EL (cell line): ENCODE measurements at places on chromosomes 1 and 21.
A peak's percentile ranks its signal among the peaks of the same experiment; 100 is the strongest.

- DNase-seq: no peak
Observed at GRCh38 chr1:52978045-52978444, 51.0 kb downstream of the SCP2 start.

DNA sequence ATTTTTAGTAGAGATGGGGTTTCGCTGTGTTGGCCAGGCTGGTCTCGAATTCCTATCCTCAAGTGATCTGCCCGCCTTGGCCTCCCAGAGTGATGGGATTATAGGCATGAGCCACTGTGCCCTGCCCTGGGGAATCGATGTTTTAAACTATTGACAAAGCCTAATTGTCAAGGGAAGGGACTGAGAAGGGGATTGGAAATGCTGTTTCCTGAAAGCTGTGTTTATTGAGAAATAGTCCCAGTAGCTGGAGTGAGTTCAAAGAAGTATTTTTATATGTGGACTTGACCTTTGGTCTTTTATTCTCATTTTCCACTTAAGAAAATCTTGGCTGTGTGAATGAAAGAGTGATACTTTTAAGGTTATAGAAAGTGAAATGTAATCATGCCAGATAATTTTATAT is 47.5 kb downstream of the KIF1B start:
- DNase-seq: no peak

DNA sequence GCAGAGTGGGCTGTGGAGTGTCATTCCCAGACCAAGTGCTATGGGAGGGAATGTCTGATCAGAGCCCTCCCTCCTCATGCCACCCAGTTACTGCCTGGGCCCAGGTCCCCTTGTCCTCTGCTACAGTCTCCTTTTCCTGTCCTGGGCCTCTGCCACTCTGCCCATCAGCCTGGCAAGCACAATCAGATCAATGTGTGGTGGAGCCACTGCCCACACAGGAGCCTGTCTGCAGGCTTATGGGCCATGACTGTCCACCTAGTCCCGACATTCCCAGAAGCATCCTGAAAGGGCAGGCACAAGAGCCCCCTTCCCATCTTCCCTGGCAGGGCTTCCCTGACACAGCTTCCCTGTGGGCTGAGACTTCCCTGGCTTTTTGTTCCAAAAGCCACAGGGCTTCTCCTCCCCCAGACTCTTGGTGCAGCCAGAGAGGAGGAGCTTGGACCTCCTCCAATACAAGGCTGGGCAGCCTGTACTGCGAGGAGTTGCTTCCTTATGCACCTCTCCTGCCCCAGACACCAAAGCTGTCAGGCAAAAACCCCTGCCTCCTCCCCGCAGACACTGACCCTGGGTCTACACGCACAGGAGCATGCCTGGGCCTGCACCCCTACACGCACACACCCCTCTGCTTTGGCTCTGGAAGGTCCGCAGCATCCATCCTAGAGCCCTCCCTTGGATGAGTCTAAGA is 29.2 kb upstream of the CNTN2 start:
- DNase-seq: peak; percentile 9

DNA sequence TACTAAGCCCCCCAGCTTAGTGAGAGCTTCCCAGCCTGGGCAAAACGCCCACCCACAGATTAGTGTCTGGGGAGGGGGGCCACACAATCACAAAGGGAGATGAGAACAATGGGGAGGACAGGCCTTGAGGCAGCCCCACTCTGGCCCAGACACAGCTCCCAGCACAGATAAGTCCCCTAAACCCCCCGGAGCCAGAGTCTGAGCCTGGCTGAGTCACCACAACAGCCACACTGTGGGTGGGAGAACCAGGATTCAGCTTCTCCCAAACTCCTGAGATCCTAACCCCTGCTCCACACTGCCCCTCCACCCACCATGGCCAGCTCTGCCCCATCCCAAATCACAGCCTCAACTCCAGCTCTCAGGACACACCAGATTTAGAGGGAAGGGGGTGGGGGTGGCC is 4.2 kb downstream of the NECTIN4 start:
- peak; percentile 53 for DNase-seq

DNA sequence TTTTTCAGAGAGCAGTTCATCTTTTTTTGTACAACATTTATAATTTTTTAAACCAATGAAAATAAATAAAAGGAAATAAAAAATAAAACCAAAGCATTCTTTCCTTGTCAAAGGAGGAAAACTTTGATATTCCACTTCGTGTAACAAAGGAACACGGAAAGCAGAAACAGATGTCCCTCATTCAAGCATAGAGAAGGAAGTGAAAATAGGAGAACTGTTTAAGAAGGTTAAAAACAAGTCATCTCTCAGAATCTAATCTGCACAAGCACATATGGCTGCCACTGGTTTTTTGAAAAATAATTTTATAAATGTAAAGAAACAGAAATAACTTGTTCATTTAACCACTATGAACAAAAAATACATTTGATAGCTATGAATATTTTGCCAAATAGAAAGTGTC is 35.9 kb upstream of the ZNF644 start:
- no peak for DNase-seq

GRCh38 chr1:33443705-33444180 is 12.8 kb upstream of the PHC2 start:
- DNase-seq: no peak

- no peak for DNase-seq
Observed at GRCh38 chr1:174913225-174913903, 86.4 kb upstream of the CACYBP start.

GRCh38 chr1:39632682-39633417 is 6.6 kb downstream of the HEYL start:
- DNase-seq: peak; percentile 61

- peak; percentile 42 for DNase-seq
Observed at GRCh38 chr1:213284626-213285025, 233.6 kb downstream of the RPS6KC1 start.

GRCh38 chr21:38561205-38561604 is 62.9 kb upstream of the ERG start:
- DNase-seq: no peak

DNA sequence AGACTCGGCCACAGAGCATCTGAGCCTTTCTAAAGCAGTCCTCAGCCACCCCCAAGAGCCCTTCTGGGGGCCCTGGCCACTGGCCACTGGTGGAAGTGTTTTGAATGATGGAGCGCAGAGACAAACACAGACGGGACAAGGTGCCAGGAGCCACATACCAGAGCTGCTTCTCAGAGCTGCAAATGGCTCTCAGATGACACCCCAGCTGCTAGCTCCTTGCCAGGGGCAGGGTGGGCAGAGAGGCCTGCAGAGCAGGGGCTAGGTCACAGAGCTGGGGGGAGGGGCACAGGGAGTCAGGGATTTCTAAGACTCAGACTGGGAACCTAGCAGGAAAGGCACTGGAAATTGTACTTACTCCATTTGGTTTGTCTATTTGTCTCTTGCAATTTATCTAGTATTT is 30.4 kb downstream of the KCNN3 start:
- DNase-seq: peak; percentile 12

DNA sequence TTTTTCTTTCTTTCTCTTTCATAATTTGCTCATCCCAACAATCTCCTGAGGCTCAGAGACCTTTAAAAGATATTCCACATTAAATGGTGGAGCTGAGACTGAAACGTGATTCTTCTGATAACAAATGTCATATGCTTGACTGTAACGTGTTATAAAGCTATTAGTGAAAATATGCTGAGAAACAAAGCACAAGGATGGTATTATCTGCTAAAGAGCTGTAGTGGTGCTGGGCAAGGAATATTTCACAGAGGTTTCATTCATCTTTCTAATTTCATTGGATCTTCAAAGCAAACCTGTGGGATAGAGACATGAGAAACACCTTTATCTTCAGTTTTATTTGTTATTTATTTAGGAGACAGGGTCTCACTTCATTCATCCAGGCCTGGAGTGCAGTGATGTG is 98.1 kb upstream of the WLS start:
- DNase-seq: no peak

GRCh38 chr1:152960452-152961044 is 9.9 kb upstream of the SPRR4 start:
- no peak for DNase-seq

- DNase-seq: no peak
Observed at GRCh38 chr1:163712321-163712720, 390.6 kb downstream of the NUF2 start.

GRCh38 chr1:145898756-145899155 is 11.1 kb downstream of the ITGA10 start:
- DNase-seq: no peak

DNA sequence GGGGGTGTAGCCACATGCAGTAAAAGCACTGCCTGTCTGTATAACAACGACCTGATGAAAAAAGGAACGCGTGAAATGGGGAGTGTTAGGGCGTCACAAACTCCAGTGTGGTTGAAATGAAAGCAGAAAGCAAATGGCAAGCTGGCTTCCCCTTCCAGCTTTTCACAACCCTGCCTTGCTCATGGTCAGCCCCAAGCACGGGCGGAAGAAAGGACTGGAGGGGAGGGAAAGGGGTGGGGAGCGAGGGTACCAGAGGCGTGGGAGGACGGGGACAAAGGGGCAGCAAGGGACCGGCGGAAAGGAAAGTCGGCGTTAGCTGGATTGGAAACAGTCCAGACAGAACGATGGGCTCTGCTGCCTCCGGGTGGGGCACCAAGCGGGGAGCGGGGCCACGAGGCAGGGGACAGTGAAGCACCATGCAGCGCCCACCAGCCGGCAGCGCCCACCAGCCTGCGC is 9.6 kb downstream of the VPS26C start:
- peak; percentile 50 for DNase-seq

GRCh38 chr1:182633657-182634281 is 29.6 kb upstream of the RGS16 start:
- DNase-seq: no peak

DNA sequence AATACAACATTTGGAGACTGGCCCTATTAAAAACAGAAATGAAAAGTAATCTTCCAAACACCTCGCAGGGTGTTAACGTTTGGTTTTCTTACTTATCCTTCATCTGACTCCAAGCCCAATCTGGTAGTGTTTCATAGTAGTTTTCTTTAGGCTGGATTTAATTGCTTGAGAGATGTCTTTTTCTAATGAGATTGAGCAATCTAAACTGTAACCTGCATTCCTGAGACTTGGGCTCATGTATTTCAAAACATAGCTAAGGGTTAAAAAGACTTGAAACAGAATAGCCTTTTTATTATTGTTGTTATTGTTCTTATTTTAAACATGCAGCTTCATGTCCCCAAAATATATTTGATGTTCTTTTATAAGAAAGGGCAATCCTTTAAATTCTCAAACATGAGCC is 278.9 kb downstream of the TGFB2 start:
- peak; percentile 26 for DNase-seq

- no peak for DNase-seq
Observed at GRCh38 chr1:233503366-233503954, 110.4 kb upstream of the KCNK1 start.

DNA sequence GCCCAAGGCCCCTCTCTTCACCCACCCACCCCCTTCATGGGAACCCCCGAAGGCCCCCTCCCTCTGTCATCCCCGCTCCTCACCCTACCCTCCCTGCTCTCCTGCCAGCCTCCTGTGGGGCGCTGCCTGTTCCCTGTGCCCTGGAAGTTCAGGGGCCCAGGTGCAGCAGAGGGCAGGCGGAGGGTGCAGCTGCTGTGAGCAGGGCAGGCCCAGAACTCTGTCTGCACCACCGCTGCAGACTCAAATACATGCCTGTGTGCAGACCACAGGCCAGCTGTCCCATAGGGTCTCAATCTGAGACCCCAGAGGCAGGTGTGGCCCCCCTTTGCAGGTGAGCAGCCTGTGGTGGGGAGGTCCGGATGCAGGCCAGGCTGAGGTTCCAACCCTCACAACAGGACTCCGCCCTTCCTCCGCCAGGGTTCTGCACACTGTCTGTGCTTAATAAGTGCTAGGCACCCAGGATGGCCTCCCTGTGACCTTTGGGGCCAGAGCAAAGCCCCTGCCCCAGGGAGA is 62.5 kb downstream of the WNT9A start:
- DNase-seq: no peak

DNA sequence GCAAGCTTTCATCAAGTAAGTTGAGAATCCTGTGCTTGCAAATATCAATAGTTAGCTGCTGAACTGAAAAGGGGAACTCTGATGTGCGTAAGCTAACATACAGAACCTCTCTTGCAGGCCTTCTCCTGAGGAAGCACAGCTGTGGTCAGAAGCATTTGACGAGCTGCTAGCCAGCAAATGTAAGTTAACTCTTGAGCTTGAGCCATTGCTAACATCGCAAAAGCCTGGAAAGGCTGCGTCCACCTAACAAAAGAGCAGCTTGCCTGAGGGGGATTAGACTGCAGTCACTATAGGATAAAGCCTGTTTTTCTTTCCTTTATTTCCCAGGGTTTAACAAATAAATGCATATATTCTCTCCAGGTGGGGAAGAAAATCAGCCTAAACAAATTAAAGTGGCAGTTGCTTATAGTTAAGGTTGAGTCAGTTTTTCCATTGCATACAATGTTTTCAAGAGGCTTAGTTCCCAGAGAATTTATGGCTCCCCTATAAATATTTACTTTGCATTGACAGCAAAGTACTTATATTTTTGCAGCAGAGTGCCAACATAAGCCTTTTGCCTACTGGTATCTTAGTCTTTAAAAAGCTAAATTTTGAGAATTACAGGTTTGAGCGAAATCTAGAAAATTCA is 1.5 kb downstream of the RGS2 start:
- no peak for DNase-seq

- DNase-seq: peak; percentile 98
Observed at GRCh38 chr1:204296431-204296988, 63.2 kb downstream of the PLEKHA6 start.

GRCh38 chr1:157806431-157807149 is 13.3 kb downstream of the FCRL1 start:
- DNase-seq: no peak

- DNase-seq: no peak
Observed at GRCh38 chr1:234654002-234654733, 44.2 kb upstream of the IRF2BP2 start.

GRCh38 chr1:42817976-42818375 is 779 bp upstream of the SVBP start:
- no peak for DNase-seq

DNA sequence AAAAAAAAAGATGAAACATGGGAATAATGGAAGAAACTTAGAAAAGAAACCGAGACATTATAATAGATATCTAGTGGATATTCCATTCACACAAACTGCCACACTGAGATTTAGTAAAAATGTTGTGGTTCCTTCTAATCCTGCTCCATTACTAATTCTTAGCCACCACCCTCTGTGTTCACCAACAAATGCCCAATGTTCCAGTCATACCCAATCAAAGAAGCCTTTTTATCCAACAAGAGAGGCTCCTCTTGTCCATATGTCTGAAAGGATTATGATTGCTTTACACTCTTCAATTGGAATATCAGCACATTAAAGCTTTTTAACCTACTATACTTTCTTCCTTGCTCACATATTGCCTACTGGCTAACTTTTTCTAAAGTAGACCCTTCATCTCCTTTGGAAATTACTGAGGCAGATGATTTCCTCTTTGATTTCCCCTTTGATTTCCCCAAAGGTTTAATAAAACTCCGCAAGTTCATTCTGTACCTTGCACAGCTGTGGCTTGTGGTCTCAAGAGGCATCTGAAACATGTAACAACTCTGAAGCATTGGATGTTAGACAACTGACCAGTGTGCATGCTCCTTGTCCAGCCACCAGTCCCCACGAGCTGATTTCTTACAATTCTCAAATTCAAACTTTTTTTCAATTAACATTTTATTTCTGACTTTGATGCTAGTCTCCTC is 305.6 kb upstream of the LYPLAL1 start:
- no peak for DNase-seq
